Nucleus accumbens (tissue), 56 donors: ENCODE measurements at places on chromosomes 2 and 18.

DNA sequence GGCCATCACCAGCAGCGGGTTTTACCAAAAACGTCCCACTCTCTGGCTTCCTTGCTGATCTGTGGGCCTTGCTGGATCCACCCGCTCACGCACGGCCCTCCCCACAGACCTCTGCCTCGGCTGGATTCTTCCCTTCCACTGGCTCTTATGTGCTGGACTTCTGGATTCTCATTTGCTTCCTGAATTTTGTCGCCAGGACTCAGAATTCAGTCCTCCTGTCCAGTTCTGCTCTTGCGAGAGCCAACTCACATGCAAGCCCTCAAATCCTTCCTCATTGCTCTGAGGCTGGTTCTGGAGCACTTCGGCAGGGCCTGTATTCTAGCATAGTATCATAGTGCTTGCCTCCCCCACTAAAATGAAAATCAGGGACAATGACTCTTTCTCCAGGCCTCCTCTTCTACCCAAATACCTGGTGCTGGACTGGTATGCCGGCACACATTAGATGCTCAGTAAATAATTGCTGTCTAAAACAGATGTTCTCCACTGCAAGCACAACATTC, 115.5 kb downstream of the ATL2 start:
- DNase-seq = no peak

GRCh38 chr18:79476031-79476917, 80.5 kb downstream of the NFATC1 start:
- no peak for DNase-seq

GRCh38 chr2:239935789-239936758, 89.1 kb downstream of the NDUFA10 start:
- DNase-seq = no peak

DNA sequence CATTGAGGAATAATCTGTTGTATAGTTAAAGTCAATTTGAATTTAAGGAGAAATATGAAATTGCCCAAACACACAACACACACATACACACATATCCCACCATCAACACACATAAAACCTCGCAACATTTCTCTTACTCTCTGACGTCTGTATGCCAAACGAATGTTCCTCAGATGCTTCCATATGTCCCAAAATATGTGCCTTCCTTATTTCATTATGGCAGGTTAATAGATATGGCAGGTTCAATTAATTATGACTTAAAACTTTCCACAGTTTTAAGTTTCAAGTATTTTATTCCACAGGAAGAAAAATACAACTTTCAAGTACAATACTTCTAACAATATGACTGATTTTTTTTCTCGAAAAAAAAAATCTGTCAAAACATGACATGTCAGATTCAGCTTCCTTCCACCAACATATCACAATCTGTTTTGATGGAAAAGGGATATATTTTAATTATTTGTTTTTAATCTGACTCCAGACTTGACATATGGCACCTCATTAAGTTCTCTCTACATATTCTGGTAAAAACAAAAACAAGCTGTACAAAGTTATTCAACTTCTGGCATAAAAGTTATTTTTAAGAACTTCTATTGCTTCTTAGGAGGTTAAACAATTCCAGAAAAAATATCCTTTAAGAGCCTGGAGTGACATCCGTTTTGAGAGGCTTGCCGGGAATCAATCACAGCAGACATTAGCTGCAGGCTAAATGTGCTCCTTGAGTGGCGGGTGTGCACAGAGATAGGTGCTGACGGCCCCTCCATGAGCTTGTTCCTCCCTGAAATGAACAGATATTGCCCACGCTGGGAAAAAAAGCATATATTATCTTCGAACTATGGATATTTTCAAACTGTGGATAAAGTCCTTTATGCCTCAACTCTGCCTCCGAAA, 812.7 kb downstream of the DCDC2C start:
- no peak for DNase-seq

DNA sequence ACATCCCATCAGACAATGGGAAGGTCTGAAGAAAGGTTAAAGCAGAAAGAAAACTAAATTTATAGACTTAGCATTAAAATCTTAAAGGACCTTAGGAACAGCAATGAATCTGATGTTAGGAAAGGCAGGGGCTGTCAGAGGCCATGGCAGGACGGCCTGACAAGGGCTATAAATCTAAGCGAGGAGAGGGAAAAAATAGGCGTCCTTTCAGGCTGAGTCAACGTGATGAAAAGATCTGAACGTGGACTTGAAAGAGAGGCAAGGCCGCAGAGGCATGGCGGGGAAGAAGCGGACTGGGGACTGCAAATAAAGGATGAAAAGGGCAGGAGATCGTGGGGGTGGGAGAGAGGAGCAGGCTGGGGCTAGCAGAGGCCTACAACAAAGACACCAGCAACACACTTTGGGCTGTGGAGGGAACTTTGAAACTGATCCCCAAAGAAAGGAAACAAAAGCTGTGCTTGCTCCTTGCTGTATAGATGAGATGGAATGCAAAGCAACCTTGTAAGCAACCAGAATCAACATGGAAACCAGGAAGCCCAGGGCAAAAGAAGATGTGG, 145.6 kb downstream of the NRP2 start:
- DNase-seq = no peak

DNA sequence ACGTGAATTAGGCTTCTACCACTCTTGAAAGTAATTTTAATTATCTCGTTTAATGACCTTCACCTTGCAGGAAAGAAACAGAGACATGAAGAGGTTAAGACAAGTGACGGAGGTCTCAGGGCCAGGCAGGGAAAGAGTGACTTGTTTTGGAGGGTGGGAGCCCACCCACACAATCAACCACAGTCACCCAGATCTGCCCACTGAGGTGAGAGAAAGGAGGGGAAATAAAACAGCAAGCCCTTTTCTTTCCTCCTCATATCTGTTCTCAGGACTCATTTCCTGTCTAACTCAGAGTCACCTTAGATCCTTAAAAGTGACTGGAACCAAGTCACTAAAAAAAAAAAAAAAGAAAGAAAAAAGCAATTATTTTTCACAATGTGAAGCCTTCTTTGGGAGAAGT, 26.8 kb downstream of the ATP8B1 start:
- no peak for DNase-seq

GRCh38 chr2:9666306-9666705, 35.5 kb upstream of the YWHAQ start:
- no peak for DNase-seq

DNA sequence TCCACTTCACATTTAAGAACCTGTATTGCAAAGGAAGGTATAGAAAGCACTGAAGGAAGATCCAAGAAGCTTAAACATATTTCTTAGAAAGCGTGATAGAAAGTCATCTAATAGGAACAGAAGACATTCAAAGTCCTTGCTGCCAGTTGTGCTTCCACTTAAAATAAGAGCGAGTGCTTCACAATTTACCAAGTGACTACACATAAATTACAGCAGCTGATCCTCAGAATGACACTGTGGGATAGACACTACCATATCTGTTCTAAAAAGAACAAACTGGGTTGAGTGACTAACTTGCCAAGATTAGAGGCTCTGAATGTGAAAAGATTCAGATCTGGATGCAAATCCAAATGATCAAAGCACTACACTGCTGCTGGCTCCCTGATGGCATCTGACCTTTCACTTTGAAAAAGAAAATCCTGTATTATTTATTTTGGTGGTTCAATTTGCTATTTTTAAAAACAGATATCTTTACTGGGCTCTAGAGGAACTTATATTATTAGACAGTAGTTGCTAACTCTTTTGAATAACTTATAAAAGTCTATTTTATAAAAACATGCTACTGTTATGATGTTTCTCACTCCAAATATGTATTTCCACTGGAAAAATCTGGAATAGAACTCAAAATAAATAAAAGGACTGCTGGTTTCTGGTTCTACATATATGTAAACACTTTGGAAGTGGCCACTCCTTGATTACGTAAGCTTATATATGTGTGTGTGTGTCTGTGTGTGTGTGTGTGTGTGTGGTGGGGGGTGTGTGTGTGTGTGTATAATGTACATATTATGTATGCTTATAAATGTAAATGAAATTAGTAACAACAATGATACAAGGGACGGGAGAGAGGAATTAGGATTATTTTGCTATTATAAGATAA, 57.4 kb downstream of the KIDINS220 start:
- no peak for DNase-seq

- DNase-seq = no peak
Observed at GRCh38 chr2:224816816-224817215, 100.7 kb upstream of the CCDC195 start.

- no peak for DNase-seq
Observed at GRCh38 chr2:200399046-200399445, 92.6 kb downstream of the SPATS2L start.

DNA sequence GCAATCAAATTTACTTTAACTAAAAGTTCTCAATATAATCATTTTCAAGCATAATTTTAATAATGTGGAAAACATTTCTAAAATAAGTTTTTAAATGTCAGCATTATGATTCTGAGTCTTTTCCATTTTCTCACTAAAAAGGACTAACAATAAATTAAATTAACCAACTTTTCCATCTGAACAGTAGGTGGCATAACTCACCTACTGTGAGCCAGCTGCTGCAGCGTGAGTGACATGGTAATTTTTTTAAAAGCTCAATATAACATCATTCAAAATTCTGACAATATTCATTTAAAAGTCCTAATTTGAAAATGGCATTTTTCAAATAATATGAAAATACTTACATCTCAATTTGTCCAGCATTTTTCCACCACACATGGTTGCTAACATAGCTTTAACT, 66.5 kb downstream of the DTNB start:
- no peak for DNase-seq
